ENCODE measurements at places on chromosomes 7 and 10.

DNA sequence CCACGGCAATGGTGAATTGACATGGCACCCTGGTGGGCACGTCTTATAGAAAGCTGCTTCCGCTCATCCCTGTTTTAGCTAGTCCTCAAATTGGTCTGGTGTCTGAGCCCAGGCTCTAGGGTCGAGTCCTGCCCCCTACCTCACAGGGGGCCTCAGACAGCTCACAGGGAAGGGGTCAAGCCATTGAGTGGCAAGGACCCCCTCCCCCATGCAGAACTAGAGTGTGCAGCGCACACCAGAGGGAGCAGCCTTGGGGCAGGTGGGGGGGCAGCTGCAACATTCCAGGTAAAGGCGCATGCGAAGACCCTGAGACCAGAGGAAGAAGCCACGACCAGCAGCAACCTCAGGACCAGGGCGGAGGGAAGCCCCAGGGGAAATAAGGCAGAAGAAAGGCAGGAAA lies 240.4 kb upstream of the PPP2R2D start:
- DNase-seq = no peak

DNA sequence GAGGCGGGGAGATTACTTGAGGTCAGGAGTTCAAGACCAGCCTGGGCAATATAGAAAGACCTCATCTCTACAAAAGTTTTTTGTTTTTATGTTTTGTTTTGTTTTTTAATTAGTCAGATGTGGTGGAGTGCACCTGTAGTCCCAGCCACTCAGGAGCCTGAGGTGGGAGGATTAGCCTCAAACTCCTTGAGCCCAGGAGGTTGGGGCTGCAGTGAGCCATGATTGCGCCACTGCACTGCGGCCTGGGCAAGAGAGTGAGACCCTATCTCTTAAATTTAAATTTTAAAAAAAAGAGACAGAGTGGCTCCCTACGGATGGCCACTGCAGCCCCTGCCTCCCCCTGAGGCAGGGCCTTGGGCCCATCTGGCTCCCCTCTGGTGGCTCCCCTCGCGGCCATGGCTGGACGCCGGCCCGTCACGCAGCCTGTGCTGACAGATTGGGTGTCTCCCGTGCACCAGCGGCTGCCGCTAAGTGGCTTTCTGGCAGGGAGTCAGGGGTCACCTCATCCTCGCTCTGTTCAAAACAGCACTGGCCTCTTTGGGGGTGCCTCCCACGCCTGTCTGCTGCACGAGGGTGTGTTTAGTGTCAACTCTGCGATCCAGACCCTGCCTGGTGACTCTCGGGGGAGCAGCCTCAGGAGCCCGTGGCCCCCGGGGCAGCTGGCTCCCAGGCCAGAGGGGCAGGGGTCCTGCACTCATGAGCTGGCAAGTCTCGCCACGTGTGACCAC lies 44.4 kb upstream of the ELN start:
- DNase-seq = no peak

DNA sequence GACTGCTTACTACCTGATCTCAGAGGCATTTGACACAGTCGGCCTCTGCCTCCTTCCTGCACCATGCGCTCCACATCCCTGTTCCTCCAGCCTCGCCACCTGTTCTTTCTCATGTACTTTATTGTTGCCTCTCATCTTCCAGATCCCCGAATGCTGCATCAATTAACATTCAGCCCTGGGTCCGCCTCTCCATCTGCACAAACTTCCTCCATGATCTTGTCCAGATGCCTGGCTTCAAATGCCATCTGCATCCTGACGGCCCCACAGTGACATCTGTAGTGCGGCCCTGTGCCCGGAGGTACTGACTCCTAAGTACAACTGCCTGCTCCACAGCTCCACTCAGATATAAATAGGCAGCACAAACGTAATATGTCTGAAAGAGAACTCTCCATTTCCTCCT lies 51.2 kb upstream of the STK17A start:
- DNase-seq = no peak

GRCh38 chr7:98628418-98628817 lies 11.3 kb downstream of the NPTX2 start:
- DNase-seq = no peak

DNA sequence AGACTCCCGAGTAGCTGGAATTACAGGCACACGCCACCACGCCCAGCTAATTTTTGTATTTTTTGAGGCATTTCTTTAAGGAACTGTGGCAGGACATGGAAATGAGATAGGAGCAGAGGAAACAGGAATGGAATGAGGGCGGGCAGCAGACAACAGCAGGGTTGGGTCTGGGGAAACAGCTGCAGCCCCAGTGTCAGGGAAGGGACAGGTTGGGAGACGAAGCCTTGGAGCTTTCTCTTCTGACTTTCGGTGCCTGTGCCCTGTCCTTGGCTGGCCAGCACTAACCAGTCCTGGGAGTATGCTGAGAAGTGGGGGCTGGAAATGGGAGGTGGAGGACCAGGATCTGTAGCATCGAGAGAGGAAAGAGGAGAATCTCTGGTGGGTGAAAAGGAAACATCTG lies 47.4 kb downstream of the ATOH7 start:
- no peak for DNase-seq

DNA sequence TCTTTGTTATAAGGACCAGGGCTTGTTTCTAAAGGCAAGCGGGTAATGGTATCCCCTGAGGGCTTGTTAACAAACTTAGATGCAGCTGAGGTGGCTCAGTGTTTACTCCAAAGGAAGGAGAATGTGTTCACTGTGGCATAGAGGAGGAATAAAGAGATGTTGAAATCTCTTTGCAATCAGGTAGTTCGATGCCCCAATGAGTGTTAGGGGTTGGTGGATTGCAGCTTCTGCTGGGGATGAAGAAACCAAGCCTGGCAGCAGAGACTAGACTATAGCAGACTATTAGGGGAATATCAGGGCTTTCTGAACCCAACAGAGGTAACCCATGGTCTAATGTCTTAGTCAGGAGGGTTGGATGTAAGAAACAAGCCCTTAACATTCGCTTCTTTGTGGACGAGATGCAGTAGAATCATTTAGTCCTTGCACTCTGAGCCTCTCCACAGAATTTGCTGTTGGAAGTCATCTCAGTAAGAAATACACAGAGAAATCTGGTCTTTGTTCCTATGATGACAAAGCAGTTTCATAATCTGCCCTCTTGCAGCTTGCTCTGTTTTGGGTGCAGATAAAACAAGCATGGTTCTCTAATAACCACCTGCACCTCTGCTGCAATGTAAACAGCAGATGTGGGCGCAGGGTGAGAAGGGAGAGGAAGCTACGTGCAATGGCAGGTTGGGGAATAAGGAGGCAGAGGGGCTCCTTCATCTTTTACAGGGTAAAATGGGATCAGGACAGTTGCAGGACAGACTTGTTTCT lies 108.6 kb downstream of the NRF1 start:
- no peak for DNase-seq

DNA sequence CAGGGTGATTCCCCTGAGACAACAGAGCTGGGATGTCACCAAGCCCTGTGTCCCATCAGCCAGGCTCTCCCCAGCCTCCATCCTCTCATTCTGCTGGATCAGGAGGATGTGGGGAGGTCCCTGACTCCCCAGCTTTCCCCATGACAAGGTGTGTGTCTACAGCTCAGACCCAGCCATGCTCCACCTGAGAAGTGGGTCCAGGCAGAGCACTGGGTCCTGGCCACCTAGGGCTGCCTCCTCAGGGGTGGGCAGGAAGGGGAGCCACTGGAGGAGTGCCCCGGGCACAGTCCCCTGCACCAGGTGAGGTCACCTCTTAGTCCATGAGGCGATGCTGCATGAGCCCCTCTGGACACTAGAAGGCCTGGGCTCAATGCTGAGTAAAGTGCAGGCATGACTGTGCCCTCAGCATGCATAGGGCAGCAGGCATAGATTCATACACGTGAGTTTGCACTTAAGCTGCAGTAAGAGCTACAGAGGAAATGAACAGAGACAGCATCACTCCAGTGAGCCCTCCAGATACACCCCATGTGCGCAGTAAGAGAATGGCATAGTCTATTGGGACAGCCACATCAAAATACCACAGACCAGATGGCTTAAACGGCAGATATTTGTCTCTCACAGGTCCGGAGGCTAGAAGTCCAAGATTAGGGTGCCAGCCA lies 48.3 kb downstream of the ALOX5 start:
- no peak for DNase-seq

- DNase-seq = no peak
Measured at GRCh38 chr7:23981314-23981713, 271.3 kb downstream of the STK31 start.
